ENCODE measurements at places on chromosomes 16 and 17.
A peak's percentile ranks its signal among the peaks of the same experiment; 100 is the strongest.

GRCh38 chr17:32152130-32152529 is 9.8 kb downstream of the RHOT1 start:
- DNase-seq: no peak

GRCh38 chr17:80260791-80261158 is at the start of gene RNF213:
Gene RNF213 (plus strand): TSS chr17:80260852. CDS start chr17:80263682, 2,830 bp downstream.
- DNase-seq: peak; percentile 20

DNA sequence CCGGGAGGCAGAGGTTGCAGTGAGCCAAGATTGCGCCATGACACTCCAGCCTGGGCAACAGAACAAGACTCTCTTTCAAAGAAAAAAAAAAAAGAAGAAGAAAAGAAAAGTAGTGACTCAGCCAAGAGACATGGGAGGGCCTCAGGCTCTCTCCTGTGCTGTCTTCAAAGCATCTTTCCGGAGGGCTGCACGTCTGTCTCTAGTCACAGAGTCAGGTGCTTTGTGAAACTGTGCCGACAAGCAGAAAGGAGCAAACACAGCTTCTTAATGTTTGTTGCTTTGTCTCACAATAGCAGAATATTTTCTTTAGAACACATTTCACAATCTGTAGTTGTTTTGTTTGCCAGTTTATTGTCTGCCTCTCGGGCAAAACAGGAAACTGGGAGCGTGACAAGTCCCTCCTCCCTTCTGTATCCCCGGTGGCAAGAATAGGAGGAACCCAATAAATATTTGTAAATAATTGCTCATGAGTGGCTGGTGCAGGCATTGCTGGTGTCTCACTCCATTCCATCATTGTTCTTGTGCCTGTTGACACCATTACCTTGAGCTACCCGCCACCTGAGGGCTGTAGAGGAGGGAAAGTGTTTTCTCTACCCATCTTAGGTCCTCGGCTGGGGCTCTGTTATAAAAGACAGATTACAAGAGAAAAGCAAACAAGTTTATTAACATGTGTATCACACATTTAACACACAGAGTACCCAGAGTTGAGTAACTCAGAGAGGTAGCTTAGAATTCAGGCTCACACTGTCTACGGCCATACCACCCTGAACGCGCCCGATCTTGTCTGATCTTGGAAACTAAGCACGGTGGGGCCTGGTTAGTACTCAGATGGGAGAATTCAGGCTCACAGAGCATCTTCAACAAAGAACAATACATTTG is 5.5 kb downstream of the GAST start:
- peak; percentile 6 for DNase-seq

DNA sequence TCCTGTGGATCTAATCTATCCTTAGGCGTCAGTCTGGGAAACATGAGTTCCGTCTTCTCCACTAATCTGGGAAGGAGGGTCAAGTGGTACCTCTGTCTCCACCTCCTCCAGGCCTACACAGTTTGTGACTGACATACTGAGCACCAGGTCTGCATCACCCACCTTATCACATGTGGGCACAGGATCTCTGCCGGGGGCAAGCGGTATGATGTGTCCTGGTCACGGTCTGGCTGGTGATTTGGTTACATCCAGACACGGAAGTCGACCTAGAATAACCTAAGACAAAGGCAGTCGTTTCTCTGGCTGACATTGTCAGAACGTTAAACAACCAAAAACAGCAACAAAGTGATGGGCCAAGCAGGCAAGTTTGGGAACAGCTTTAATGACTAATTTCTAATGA is 82.5 kb upstream of the HSBP1 start:
- no peak for DNase-seq

DNA sequence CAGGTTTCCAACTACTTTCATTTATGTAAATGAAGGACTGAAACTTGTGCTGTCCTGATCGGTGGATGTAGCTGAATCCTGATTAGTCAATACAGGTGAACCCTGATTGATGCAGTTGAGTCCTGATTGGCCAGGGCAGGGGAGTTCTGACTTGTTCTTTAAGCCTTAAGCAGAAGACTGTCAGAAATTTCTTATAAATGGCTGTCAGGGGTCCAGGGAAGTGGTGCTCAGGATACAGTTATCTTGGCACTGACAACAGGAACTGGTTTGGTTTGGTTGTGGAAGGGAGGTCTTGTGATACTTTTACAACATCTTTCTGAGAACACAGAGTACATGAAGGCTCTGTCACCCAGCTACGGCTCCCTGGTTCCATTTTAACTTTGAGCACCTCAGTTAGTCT is 132.1 kb downstream of the KCNJ12 start:
- DNase-seq: no peak

GRCh38 chr16:17252701-17253100 is 218.1 kb downstream of the XYLT1 start:
- no peak for DNase-seq

DNA sequence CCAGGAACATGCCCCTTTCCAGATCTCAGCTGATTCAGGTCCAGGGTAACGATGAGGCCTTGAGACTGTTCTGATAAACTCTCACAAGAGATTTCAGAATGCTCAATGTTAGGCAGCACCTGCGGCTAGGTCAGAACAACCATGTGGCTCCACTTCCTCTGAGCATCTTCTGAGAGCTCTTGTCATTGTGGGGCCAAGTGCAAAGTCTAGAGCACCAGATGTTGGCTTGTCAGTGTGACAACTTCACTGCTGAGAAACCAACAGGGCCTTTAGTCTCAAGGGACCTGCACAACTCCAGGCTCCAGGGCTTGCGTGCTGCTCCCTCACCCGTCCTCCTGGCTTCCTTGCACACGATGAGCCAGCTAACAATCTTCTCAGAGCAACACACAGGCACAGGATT is 29.0 kb downstream of the FCSK start:
- no peak for DNase-seq

DNA sequence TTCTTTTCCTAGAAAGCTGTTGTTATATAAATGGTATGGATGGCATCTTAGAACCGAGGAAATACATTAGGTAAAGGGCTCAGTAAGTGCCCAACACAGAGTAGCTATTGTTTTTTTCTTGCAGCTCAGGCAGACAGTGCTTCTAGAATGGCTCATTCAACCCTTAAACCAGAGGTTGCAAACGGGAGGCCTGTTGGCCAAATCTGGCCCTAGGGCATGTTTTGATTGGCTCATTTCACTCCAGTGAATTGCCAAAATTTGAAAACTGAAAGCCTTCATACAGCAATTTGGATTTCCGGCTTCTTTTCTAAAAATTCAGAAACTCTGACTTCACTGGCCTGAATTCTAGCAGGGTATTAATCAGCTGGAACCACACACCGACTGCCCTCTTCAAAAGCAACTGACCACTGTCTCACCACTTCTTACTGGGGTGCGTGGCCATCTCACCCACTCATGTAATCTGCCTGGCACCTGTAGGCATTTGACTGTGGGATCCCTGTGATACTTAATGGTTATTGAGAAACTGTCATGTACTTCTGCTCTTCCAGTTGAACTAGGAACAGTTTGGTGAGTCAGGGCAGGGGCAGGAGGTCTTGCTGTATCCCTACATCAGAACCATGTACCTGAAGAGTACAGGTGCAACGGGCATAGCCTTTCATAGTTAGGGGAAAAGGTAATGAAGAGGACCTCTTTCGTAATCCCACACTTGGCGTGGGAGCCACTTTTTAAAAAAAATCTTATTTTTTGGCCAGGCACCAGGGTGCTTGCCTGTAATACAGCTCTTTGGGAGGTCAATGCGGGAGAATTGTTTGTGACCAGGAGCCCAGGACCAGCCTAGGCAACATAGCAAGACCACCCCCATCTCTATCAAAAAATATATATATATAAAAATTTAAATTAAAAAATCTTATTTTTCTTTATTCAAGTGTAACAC is 53.6 kb upstream of the SCNN1B start:
- no peak for DNase-seq

DNA sequence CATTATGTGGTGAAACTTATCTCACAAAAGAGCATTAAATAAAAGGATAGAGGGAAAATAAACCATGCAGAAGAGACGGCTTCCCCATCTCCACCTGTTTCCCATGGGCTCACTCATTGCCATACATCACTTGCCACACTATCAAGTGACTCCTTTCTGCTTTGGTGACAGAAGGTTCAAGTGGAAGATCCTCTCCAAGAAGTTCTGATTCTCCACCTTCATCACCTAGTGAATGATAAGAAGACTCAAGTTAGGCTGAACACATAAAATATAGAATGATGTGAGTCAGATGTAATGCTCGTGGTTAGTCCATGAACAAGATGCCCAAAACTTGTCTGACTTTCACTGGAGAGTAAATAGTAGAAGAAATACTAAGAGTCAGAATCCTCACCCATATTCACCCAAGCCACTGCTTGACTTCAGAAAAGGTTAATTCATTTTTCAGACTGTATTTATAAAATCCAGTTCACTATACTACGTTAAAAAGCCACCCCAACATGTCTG is 100.1 kb upstream of the TOB1 start:
- no peak for DNase-seq

GRCh38 chr17:6523330-6523729 is 33.0 kb downstream of the PITPNM3 start:
- no peak for DNase-seq
